ENCODE measurements at places on chromosomes 3 and 15.

GRCh38 chr3:183360971-183361624, 67.3 kb downstream of the MCF2L2 start:
- DNase-seq = no peak

DNA sequence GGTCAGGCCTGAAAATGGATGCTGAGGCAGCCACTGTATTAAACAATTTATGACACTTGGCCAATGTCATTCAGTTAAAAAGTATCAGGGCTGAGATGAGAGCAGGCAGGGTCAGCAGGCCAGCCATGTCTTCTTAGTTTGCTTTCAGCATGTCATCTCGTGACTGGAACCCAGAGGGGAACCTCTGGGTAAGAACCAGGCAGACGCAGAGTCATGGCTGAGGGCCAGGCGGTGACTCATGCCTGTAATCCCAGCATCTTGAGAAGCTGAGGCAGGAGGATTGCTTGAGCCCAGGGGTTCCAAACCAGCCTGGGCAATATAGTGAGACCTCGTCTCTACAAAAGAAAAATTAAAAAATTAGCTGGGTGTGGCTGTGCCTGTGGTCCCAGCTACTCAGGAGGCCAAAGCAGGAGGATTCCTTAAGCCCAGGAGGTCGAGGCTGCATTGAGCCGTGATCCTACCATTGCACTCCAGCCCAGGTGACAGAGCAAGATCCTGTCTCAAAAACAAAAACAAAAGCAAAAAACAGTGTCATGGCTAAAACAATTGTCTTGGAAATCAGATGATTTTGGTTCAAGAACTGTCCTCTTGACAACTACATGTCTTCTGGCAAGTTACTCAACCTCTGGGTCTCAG, 11.7 kb downstream of the BCL2L10 start:
- no peak for DNase-seq

- DNase-seq = no peak
Measured at GRCh38 chr3:58613236-58614132, 36.3 kb upstream of the FAM107A start.

DNA sequence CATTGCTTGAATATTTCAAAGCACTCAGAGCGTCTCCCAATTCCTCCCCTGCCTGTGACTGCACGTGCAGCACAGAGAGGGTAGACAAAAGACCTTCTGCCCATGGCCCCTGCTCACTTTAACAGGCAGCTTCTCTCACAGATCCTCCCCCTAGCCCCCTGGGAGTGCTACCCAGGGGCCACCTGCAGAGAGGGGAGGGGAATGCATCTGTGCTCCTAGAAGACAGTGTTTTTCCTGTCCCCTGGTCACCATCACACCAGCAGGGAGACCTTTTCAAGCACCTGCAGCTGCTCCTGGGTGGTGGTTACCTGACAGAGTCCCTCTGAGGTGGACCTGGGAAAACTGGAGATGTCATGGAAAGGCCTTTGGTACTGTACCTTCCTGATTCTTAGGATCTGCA, 56.7 kb upstream of the PRR23C start:
- DNase-seq = no peak

GRCh38 chr3:52019352-52020080, 23.8 kb upstream of the RPL29 start:
- DNase-seq = no peak

DNA sequence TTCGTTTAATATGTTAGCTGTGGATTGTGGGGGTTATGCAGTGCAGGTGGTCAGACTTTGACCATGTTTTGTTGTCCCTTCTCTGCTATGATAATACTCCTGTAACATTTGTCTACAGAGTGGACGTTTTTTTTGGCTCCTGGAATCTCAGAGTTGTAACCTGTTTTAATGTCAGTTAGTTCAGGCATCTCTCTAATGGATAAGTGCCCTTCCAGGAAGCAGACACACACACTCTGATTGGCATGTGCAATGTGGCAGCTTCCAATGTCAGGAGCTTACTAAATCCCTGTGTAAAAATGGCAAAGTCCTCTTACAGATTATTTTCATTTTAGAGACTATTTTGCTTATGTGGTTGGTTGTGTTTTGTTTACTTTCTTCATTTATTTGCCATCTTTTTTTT, 222.2 kb upstream of the ARPP21 start:
- no peak for DNase-seq

DNA sequence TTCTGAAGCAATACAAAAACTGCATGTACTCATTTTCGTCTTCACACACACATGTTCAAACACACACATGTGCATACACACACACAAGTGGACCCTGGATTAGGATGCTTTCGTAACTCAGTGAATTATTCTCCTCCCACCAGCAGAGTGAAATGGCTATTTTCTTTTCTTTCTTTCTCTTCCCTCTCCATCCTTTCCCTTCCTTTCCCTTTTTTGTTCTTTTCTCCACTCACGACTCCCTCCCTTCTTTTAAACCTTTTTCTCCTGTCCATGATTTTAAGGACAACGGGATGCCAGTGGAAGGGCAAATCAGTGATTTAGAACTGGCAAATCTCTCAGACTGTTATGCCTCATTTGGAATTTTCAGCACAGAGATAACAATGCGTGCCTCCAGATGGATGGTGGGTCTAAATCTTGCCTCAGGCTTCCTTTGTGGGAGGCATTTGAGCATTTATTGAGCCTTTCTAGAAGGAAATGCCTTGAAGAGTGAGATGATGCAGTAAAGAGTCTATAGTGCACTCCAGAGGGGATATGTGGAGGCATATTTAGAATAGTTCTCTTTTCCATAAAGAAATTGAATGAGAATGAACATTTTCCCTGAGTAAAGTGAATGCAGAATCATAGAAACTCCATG, 130.4 kb upstream of the SLC7A14 start:
- DNase-seq = no peak

GRCh38 chr3:155676252-155676981, 68.5 kb downstream of the PLCH1 start:
- no peak for DNase-seq
